ENCODE measurements at places on chromosomes 5 and 9.

DNA sequence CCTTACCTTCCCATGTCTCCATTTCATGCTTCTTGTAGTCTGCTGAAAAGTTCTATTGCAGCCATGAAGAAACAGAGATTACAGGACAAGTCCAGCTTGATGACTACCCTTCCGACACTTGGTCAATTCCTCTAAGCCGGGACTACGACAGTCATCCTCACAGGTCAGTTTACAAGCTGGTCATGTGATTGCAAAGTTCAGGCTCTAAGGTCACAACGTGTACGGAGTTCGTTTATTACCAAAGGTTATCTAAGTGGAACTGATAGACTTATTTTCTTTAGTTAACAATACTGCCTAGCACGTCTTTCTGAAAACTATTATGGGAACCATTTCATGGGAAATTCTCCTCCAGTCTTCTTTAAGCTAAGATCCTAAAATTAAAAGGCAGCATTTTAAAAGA, 88.5 kb upstream of the NR5A1 start:
- no peak for DNase-seq

DNA sequence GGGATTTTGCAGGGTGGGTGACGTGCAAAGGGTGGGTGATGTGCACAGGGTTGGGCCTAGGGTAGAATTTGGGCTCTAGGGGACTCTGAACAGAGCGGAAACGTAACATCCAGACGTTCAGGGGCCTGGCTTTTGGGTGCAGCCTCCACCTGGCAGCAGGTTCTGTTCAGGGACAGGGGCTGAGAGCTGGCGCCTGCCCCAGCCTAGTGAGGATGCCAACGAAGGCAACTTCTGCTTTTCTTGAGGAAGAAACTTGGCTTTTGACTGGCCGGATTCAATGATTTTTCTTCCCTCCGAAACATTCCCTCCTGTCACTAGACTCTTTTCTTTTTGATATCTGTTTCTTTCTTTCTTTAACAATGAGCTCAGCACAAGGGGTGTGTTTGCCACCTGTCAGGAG, 38.6 kb upstream of the SLC6A19 start:
- DNase-seq, result no peak

DNA sequence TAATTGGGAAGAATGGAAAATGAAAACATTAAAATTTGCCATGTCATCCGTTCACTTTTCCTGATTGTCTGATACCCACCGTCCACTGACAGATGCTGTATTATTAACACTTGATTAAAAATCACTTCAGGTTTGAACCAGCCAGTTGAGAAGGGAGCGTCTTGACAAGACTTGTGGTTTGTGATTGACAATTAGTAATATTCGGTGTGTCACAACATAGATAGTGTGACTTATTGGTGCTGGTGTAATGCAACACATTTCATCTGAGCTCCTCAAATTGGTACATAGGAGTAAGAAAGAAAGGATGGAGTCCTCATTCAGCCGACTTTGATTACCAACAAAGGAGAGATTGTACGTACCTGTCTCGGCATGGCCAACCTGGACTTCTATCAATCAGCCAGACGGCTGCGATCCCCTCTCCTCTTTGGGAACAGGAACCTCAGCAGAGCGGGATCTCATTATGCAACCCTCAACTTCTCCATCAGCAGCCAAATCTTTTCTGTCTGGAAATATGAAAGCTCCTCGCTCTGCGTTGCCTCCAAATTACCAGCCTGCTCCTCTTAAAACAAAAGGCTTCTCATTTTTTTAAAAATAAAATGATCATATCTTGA, 211.7 kb upstream of the MVB12B start:
- DNase-seq, result no peak

DNA sequence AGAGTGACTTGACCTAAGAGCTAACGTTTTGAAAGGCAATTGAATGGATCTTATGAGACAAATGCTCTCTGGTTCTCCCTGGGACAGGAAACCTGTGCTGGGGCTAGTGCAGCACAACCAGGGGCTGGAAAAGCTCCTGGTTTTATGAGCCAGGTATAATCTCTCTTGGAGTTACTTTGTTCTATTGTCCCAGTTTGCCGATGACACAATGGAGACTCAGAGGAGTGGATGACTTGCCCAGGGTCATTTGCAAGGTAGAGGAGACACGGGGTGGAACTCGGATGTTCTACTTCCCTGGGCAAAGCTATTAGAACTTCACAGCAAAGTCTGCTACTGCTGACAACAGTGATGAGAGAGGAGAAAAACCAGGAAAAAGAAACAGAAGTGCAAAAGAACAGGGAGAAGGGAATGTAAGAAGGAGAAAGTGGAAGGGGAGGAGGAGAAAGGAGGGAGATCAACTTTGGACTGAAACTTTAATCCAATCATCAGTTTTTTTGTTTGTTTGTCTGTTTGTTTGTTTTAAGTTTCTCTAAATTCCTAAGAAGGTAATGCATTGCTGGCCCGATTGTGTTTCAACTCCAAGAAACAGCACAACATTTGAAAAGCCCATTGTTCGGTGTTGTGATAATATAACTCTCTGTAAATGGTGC, 7.4 kb upstream of the GSN start:
- DNase-seq, result no peak

Measured in heart right ventricle (tissue), 16 donors.